ENCODE measurements at places on chromosomes 12 and 14. TPM values are rescaled to one million over a fixed set of nuclear protein-coding genes. Genes with fewer than 3 reads are reported as not detected.

Gene KRT85
- total RNA-seq, result not detected

GRCh38 chr12:8590842-8591545, 21.7 kb downstream of the AICDA start:
- no peak for DNase-seq

DNA sequence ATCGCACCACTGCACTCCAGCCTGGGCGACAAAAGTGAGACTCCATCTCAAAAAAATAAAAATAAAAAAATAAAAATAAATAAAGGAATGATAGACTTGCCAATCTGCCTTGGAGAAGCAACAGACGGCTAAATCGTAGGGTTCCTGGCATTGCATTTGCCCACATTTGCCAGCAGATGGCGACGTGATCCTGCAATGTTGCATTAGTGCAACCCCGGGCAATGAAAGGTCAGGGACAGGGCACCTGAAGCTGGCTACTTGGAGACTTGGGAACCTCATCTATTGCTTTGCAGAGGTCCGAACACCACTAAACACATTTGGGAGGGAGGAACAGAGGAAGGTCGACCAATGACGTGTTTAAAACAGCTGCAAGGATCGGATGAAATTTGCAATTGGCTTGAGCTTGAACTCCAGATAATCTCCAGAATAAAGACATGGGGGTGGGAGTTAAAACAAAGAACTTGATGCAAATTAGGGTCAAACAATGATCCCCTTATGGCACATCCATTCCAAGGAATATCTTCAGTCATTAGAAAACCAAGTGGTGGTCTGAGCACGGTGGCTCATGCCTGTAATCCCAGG, 34.6 kb downstream of the SPRING1 start:
- peak; percentile 60 for DNase-seq

GRCh38 chr14:24438223-24439097, 4.1 kb downstream of the SDR39U1 start:
- no peak for DNase-seq

- no peak for DNase-seq
Measured at GRCh38 chr14:76462330-76462729, 86.4 kb downstream of the ESRRB start.

GRCh38 chr14:76919431-76920330, 93.5 kb downstream of the LRRC74A start:
- peak; percentile 51 for DNase-seq

Gene PROX2
- not detected for total RNA-seq

Gene KRT4
- not detected for total RNA-seq

GRCh38 chr14:24481622-24482324, 26.3 kb downstream of the CMA1 start:
- no peak for DNase-seq

GRCh38 chr12:48199774-48200221, 3.3 kb downstream of the OR10AD1 start:
- no peak for DNase-seq

Gene CATSPERB
- 1.6 TPM for total RNA-seq

Gene GPR68
- 0.90 TPM for total RNA-seq
